ENCODE measurements at places on chromosomes 6 and 20.
A peak's percentile ranks its signal among the peaks of the same experiment; 100 is the strongest.

GRCh38 chr6:1063671-1064355, 248.1 kb upstream of the FOXQ1 start:
- DNase-seq = no peak

DNA sequence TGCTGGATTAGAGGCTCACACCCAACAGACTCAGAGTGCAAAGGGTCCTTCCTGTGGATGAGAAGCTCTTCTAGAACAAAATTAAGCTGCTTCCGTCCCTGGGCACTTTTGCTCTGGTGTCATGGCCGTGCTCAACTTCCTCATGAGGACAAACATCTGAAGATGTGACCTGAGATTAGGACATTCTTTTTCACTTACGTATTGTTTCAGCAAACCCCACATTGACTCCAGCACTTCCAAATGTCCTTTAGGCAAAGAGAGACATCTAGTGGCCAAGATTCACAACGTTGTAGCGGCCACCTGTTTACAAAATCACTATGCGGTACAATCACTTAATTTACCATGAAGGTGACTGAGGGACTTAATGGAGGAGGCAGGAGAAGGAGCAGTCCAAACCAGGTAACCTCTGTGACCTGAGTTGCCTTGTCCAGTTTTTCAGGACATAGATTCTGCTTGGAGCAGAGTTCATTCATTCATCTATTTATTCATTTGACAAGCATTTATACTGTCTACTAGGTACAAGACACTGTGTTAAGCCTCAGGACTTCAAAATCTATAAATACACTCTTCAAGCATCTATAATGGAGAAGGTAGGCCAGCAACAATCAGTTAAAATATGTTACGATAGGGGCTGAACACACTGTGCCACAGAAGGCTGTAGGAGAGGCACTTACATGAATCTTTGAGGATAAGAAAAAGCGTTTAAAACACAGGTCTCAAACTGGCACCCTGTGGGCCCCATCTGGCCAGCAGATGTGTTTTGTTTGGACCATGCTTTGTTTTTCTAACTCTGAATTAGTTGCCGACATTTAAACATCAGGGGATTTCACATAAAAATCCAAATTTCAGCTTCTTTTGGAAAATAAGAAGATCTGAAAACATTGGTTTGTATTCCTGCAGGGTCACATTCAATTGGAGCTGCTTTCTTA, 5.6 kb upstream of the ADGRF1 start:
- peak; percentile 71 for DNase-seq

DNA sequence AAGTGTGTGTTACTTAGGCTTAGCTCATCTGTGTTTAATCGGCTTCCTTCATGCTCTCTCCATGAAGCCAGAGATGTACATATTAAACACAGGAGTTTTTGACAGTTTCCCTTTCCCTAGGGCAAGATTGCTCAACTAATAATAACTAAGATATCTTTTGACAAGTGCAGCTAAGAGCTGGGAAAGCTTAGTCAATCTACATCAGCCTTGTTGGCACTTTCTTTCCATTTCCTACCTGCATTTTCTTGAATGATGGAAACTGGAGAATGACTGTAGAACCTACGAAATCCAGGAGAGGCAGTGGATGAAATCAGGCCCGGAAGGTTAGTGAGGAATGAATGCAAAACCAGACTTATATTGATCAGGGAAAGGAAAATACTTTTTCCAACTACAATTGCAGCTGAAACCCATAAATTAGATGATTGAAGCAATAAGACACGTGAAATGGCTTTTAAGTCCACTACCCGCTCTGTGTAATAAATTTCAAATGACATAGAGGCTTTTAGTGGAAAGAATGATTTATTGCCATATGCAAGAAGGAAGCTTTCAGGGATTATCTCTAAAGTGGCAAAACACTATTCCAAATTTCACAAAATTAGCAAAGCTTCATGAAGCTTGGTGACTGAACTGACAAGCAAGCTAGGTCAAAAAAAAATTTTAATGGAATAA, 237.2 kb upstream of the ID4 start:
- no peak for DNase-seq

DNA sequence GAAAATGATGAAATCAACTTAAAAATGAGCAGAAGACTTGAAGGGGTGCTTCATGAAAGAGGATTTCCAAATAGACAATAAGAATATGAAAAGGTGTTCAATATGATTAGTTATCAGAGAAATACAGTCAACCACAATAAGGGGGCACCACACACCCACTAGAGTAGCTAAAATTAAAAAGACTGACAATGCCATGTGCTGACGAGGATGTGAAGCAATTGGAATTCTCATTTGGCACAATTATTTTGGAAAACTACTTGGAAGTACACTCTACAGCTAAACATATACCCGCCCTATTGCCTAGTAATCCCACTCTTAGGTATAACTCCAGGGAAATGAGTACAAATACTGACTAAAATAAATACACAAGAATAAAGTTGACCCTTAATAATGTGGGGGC, 45.0 kb downstream of the MOCS1 start:
- no peak for DNase-seq

GRCh38 chr6:122792766-122793165, 3.7 kb downstream of the SMPDL3A start:
- no peak for DNase-seq

DNA sequence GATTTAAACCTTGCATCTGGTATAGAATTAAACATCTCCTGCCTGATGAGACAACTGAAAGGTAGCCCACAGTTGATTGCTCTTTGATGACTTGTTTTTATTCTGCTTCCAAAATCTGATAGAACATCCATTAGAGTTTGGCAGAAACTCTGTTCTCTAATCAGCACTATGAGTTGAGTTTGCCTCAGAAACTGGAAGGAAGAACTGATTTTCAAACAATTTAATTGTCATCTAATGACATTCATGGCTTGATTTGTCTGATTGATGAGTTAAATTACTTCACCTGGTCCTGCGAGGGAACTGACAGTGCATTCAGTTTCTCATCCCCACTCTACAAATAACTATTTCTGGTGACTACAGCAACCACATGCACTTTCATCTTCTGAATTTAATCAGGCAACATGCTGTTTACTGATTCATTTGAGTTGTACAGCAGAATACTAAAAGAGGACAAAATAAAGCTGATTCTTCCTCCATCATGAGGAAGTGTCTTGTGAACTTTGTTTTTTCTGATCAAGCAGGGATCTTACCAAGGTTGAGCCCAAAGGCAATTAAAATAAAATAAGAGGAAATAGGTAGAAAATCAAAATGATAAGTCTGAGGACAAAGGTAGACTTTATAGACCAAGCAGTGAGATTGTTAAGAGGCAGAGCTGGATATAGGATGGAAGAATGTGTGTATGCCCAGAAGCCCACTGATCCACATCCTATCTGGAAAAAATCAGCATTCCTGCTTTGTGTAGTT, 15.7 kb upstream of the MRAP2 start:
- DNase-seq = no peak

- no peak for DNase-seq
These were observed 87.4 kb downstream of the TMEM200A start for GRCh38 chr6:130453230-130453629.

- no peak for DNase-seq
These were observed 112.8 kb upstream of the JARID2 start for GRCh38 chr6:15132854-15133670.

DNA sequence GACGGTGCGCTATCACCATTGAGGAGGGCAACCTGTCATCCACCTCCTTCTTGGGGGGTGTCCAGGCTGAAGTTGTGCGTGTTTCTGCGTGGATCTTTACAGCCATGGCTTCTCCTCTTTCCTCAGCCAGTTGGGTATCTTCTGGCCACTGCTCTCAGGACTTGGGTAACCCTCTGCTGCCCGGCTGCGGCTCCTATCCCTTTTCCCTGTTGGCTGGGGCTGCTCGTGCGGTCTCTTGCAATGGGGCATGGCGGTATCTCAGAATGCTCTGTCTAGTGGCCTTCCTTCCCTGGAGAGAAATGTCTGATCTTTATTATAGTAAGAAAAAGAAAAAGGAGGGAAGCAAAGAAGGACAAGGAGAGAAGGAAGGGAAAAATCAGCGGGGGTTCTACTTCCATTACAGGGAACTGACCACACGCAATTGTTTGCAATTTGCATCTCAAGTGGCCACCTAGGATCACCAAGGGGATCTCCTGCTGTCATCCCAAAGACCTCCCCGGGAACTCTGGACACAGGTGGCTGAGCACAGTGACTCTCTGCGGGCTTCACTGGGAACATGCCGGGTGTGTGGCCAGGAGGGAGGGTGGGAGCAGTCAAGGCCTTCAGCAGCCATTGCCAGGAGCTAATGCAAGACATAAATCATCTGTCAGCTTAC, 60.8 kb downstream of the NPEPL1 start:
- DNase-seq = no peak

DNA sequence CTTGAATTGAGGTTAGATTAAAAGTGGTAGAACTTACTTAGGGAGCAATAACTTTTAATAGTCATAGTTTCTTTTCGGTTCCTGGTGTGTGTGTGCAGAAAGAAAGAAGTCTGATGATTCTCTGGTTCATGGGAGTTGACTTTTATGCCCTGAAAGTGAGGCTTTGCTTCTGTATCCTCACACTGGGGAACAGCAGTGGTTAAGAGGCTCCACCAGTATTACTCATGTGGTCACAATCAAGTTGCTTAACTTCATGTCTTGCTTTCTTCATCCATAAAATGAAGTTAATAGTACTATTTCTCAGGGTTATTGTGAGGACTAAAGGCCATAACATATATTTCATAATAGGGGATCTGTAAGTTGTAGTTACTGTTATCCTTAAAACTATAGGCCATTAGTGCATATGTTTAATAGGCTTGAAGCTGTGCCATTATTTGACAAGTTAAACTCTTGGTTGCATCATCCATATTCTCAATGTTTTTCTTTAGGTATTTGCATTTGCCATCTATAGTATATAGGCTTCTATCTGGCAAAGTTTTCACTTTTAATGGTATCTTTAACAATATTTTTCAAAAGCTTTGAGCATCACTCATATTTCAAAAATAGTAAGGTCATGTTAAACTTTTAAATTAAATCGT, 262.4 kb downstream of the PLCB1 start:
- DNase-seq = no peak

DNA sequence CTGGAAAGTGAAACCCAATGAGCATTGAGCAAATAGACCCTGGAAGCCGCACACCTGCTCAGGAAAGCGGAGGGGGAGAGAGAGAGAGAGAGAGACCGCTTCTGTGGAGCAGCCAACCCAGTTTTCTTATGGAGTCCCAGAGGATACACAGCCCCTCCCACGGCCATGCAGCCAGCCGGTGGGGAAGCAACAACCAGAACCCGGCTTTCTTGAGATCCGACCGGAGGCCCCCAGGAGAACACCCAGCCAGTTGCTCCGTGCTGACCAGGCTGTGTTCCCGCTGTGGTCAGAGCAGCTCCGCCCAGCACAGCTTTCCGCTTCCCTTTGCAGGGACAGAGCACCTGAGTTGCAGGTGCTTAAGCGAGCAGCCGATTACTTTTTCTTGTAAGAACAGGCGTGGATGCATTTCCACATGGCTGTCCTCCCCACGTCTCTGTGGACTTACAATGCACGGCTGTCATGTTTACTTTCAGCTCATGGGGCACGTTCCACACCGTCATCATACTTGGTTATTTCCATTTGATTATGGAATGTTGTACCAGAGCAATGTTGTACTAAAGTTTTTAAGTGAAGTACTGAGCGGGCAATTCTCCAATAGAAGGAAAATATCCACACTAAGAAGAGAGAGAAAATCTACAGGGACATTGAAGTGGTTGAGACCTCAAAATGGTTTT, 381.9 kb downstream of the THBS2 start:
- DNase-seq = no peak

DNA sequence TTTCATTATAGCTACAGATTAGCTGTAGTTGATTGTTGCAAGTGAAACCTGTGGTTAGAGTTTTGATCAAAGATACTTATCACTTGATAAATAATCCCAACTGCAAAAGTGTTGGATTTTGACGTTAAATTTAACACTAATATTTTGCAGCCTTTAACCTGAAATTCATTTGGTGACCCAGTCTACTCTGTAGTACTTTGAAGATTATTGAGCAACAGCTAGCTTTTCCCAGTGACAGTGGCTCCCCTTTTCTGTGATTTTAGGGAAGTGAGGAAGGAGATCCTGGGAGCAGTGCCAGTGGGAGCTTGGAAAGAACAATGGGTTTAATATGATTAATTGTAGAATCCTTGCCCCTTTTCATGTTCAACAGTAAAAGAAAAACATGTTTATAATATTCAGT, 76.9 kb downstream of the NCOA3 start:
- no peak for DNase-seq

Measured in NCI-H2171 (cell line).